ENCODE measurements at places on chromosomes 11 and 22.

DNA sequence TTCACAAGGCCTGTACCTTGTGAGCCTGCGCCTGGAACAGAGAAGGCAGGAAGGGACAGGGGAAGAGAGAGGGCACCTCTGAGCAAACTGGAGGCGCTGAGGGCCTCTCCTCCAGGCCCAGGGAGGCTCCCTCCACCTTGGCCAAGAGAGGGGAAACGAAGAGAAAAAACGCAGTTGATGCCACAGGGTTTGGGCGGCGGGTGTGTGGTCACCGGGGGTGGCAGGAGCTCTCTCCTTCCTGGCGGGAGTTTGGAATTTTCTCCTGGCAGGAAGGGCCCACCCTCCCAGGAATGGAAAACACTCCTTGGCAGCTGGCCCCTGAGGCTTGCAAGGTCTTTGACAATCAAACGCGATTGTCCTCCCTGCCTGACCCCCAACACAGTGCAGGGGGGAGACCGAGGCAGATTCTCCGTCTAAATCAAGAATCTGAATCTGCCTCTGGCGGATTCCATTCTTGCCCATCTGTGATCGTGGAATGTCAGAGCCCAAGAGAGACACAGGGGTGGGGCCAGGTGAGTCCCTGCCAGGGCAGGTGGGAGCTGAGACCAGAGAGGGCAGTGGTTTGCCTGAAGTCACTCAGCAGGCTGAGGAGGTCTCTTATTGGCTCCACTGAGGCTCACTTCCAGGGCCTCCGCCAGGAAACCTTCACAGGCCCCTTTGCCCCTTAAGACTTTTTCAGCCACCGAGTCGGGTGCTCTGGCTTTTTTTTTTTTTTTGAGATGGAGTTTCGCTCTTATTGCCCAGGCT is 21.0 kb downstream of the RPL3 start:
- no peak overlapping the region for H3K4me3 ChIP-seq
- no peak for DNase-seq
- H3K27ac ChIP-seq = peak overlapping the region; percentile 37

DNA sequence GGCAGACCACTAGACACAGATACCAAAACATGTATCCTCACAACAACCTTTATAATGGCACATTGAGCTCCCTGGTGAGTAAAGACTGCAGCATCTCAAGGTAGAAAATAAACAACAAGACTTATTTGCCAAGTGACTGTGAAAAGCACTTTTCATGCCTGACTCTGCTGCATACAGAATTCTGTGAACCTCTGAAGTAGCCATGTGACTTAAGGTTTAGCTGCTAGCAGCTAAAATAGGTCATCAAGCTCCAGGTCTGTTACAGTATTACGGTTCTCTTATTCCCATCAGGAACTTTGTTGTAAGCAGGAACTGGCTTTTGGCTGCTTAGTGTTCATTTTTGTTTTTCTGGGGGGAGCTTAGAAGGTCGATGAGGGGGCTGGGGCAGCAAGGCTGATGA is 139.4 kb downstream of the PAX6 start:
- no peak overlapping the region for H3K27ac ChIP-seq
- no peaks in the 10 kb centered on the region for H3K36me3 ChIP-seq
- no peak for DNase-seq
- no peak overlapping the region for H3K4me3 ChIP-seq

DNA sequence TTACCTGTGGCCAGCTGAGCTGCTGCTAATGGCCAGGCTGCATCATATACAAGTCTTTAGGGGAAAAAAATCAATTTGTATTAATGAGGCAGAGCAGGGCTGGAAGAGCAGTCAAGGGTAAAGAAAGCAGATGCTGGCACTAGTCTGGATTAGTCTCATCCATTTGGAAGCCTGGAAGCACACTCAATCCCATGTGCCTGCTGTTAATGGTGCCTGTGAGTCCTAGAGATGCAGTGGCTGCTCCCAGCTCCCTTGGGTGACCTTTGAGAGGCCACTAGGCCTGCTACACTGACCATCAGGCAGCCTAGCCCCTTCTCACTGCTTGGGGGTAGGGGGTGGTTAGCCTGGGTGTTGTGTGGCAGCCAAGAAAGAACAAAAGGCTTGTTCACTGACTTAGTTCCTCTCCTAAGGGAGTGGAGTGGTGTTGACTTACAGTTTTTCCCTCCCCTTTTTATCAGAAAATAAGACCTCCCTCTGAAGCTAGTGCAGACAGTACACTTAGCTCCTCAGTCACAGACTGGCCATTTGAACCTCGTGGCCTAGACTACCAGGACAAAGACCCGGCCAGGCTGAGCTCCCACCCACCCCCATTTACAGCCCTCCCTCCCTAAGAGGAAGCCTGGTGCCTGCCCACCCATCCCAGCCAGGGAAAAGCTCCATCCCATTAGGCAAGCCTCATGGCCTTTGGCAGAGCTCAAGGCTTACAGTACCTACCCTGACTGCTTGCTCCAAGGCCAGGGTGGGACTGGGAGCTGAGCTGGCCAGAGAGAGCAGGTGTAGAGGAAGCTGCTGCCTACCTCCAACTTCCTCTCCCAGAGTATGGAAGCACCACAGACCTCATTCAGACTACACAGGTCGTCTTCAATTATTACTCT is 7.8 kb downstream of the PIK3IP1 start:
- no peak overlapping the region for H3K4me3 ChIP-seq
- peak overlapping the region; percentile 95 for H3K27ac ChIP-seq
- peak; percentile 61 for DNase-seq
- H3K27me3 ChIP-seq = no peaks in the 10 kb centered on the region

DNA sequence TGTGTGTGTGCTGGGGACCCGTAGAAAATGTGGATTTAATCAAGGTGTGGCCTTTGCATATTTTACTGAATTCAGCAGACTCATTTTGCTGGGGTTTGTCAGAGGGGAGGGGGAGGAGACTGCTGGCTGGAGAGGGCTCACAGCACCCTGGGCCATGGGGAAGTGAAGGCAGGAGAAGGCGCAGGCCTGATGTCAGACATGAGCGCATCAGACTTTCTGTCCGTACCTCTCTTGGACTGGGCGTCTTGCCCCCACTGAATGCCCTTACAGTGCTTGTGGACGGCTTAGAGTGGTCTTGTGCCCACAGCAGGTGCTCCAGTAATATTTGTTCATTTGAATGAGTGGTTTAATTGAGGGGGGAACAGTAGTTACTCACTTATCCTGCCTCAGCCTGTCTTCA is 75.2 kb downstream of the TEAD1 start:
- H3K4me3 ChIP-seq = no peak overlapping the region
- H3K4me1 ChIP-seq = peaks cover 14% of the 10 kb centered on the region
- no peaks in the 10 kb centered on the region for H3K27me3 ChIP-seq
- H3K36me3 ChIP-seq = no peaks in the 10 kb centered on the region
- no peak overlapping the region for H3K27ac ChIP-seq
- DNase-seq = no peak

DNA sequence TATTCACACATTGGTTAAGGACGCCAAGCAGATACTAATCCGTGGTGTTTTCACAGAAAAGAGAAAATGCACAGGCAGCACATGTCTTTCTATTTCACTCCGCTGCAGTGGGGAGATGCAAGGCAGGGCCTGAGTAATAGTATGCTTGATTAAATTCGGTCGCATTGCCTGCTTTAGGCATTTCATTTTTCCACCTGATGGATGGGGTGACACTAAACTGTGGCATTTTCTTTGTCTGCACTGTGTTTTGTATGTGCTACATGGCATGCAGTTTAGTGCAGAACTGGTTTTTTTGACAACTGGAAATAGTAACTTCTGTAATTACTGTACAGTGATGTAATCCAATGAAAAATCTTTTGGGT is 94.9 kb downstream of the SLC17A6 start:
- peaks cover 15% of the 10 kb centered on the region for H3K4me1 ChIP-seq
- H3K4me3 ChIP-seq = peak overlapping the region; percentile 30
- H3K27me3 ChIP-seq = peaks cover 17% of the 10 kb centered on the region
- DNase-seq = no peak
- H3K27ac ChIP-seq = no peak overlapping the region
- no peaks in the 10 kb centered on the region for H3K36me3 ChIP-seq

- no peaks in the 10 kb centered on the region for H3K4me1 ChIP-seq
- no peak overlapping the region for H3K4me3 ChIP-seq
- no peak for DNase-seq
- no peak overlapping the region for H3K27ac ChIP-seq
Observed at GRCh38 chr11:115464269-115464668, 39.9 kb downstream of the CADM1 start.

GRCh38 chr11:96043291-96043690 is 119.4 kb upstream of the MTMR2 start:
- H3K27me3 ChIP-seq = no peaks in the 10 kb centered on the region
- DNase-seq = no peak
- H3K27ac ChIP-seq = no peak overlapping the region
- no peaks in the 10 kb centered on the region for H3K36me3 ChIP-seq
- no peak overlapping the region for H3K4me3 ChIP-seq

DNA sequence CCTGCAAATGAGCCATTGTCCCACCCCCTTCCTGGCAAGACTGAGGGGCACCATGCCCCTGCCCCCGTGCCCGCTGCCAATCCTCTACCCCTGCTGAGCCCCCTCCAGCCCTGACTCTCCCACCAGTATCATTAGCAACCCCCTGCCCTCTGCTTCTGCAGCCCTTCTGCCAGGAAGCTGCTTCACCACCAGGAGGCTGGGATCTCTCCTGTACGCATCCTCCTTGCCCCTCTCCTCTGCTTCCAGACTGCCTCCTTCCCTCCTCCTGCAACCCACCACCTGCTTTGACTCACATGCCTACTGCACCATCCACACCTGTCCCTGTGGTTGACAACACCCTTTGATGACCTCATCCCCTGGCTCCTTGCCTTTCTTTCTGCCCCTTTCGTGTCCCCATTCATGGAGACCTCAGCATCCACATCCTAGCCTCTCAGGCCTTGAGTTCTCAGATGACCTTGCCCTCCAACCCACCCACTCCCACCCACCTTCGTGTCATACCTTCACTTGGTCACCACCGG is 13.4 kb upstream of the PNPLA3 start:
- H3K27ac ChIP-seq = no peak overlapping the region
- no peaks in the 10 kb centered on the region for H3K4me1 ChIP-seq

GRCh38 chr22:39777716-39778454 is 115.7 kb downstream of the ENTHD1 start:
- no peaks in the 10 kb centered on the region for H3K27me3 ChIP-seq
- DNase-seq = no peak
- no peaks in the 10 kb centered on the region for H3K36me3 ChIP-seq
- no peak overlapping the region for H3K4me3 ChIP-seq

Data from stomach (tissue), 19 donors.